ENCODE measurements at places on chromosomes 12 and 14.

DNA sequence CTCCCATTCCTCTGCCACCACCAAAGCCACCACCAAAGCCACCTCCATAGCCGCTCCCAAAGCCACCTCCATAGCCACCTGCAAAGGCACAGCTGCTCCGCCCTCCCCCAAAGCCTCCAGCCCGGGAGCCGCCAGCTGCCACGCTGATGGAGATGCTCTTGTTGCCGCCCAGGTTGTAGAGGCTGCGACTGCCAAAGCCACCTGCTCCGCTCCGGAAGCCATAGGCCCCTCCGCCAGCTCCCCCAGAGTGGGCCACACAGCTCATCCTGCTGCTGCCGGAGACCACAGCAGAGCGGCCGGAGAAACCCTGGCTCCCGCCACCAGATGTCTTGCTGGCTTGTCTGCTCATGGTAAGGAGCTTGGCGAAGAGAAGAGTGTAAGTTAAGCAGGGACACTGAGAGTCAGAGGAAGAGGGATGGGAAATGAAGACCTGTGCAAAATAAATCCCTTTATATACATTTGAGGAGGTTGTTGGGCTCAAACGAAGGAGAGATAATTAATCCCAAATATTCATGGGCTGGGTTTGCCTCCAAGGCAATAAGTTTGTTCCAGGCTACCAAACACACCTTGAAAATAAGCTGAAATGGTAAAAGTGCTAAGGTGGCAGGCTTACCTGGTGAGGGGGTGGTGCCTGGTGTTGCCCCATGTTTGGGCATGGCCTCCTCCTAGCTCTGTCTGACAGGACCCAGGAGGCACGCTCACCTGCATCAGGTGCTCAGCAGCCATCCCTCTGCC is at the start of gene KRT3:
Gene KRT3 (minus strand): TSS at position 424 of the 735 bp plus-strand sequence. CDS start 75 bp downstream, at position 349.
- no peak for DNase-seq

DNA sequence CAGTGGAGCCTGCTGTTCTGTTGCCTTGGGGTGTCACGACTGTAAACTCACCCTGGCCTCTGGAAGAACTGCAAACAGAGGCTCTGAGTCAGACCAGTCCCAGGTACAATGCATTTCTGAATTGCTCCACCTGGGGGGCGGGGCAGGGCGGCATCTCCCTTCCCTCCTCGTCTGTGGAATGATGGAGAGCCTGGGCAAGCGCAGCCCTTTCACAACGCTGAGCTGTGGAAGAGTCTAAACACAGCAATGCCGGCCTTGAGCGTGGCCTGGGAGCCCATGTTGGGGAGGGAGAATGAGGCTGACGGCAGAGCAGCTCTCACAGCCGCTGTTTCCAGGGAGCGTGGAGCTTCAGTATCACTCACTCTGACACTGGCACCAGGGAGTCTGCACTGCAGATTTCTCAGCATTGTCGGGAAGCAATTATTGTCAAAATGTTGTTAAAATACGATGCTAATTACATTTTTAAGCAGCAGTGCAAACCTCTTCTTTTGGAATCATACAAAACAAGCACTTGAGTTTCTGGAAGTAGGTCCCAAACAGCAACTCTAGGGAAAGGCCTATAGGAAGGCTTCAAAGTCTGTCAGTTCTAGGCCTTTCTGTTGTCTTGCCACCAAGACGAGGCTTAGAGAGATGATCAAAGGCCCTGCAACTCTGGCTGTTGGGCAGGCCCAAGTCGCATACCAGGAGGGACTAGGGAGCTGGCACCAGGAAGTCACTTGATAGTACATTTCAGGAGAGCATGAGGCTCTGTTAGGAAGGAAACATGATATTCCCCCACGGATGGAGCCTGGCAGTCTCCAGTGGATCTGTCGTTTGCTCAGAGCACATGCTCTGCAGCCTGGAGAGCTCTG is 244.0 kb upstream of the FKBP4 start:
- no peak for DNase-seq

DNA sequence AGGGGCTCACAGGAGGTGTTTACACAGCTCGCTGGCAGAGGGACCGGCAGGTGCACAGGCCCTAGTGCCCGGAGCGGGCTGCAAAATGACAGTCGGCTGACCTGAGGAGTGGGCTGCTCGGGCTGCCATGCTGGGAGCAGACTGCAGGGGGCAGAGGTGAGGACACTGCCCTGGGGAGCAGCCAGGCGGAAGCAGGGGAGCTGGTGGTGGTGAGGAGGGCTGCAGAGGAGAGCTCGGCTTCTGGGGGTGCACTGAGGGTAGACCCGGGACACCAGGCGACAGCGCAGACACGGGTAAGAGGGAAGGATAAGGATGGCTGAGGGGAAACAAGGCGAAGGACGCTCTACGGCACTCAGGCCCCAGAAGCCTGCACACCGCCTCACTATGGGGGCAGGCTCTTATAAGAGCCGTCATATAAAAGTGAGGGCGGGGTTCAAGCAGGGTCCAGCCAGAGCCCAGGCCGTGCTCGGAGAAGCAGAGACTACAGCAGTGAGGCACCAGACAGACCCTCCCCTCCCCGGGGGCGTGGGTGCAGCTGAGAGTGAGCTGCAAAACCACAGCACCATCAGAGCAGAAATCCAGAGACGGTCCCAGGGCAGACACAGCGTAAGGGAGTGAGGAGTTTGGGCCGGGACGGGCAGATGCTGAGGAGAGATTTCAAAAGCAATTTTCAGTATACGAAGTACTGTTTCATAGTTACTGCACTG is 62.5 kb downstream of the CCDC88C start:
- DNase-seq, result no peak

- no peak for DNase-seq
These were observed 370.4 kb downstream of the NPAS3 start for GRCh38 chr14:33309106-33309505.

All from stimulated activated CD8-positive, alpha-beta memory T cell treated with anti-CD3 and anti-CD28 coated beads, Interleukin-4, amount 100 ng/mL, for 1 hour (primary cell).